Stimulated activated CD4-positive, alpha-beta T cell treated with anti-CD3 and anti-CD28 coated beads, Interleukin-1b, Interleukin-23, amount 100 ng/mL, for 1 hour (primary cell): ENCODE measurements at places on chromosomes 5 and 9.

DNA sequence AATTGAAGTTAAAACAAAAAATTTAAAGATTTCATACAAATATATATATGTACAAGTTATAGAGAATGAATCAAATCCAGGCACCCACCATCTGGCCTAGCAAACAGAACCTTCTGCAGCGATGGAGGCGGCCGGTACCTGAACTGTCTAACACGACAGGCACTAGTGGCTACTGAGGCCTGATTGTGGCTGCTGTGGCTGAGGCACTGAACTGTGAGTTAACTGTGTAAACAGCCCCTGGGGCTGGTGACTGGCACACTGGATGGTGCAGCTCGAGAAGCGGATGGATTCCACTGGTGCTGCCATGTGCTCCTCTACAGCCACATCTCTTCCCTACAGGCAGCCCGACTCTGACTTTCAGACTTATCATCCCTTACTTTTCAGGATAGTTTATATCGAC lies 82.4 kb downstream of the RAPGEF1 start:
- no peak for DNase-seq

DNA sequence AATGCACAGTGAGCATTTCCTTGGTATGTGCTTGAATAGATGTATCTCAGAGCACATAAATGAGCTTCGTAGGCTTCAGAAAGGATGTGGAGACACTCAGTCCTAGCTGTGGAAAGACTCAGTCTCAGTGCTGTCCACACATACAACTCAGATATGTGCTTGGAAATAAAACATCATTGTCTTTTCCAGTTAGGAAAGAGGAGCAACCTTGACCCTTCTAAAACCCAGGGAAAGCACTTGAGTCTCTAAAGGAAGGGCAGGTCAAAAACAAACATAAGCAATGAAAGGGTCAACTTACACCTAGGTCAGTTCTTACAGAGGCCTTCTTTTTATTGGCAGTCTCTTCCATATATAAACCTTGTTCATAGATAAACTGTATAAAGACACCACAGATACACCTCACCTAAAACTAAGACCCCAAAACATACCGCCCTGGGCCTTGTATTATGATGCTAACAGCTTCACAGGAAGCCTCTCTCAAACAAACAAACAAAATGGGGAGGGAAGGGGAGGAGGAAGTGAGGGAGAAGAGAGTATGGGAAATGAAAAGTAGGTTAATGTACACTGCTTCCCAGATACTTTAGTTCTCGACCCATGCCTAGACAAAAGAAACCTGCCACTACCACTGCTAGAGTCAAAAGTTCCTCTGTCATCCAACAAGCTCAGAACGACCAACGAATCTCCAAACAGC lies 114.4 kb downstream of the UBAP2 start:
- no peak for DNase-seq

GRCh38 chr5:133427121-133427777 lies 185.1 kb downstream of the FSTL4 start:
- no peak for DNase-seq

DNA sequence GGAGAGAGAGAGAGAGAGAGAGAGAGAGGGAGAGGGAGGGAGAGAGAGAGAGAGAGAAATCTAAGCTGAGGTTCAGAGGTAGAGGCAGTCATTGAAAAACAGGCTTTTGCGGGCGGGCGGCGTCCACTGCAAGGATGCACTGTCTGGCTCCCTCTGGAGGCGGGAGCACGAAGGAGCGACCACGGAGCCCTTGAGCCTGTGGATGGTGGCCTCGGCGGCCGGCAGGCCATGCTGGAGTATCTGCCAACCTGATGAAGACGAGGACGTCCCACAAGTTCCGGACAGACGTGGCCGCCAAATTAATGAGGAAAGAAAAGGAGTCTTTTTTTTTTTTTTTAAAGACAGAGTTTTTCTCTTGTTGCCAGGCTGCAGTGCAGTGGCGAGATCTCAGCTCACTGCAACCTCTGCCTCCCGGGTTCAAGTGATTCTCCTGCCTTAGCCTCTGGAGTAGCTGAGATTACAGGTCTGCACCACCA lies 2.2 kb upstream of the CCDC125 start:
- DNase-seq: peak; percentile 45

DNA sequence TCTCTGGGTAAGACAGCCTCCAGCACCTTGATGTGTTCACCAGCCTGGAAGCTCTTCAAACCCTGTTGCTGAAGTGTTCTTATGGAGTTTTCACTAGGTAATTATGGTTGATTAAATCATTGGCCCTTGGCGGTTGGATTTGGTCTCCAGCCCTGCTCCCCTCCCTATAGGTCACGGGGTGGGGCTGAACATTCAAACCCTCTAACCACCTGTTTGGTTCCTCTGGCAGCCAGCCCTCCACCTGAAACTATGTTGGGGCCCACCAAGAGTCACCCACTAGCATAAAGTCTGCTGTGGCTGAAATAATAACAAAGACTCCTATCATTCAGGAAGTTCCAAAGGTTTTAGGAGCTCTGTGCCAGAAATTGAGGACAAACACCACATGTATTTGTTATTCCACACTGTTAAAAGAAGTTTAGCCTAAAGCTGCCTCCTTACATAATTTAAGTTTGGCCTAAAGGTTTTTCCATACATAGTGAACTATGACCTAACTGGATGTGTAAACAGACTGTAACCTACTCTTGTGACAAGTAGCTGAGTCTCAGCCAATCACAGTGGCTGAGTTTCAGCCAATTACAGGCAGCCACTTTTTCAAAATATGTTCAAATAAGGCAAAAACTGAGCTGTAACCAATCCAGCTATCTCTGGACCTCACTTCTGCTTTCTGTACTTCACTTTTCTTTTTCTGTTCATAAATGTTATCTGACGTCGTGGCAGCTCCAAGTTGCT lies 34.8 kb downstream of the TMEM252 start:
- no peak for DNase-seq
